ENCODE measurements at places on chromosomes 2 and 18.

GRCh38 chr18:56083523-56084287, 495.7 kb upstream of the TCF4 start:
- no peak for DNase-seq

- no peak for DNase-seq
These were observed 91.3 kb downstream of the ZNF804A start for GRCh38 chr2:184689638-184690037.

GRCh38 chr2:11784747-11785610, 38.5 kb downstream of the LPIN1 start:
- no peak for DNase-seq

DNA sequence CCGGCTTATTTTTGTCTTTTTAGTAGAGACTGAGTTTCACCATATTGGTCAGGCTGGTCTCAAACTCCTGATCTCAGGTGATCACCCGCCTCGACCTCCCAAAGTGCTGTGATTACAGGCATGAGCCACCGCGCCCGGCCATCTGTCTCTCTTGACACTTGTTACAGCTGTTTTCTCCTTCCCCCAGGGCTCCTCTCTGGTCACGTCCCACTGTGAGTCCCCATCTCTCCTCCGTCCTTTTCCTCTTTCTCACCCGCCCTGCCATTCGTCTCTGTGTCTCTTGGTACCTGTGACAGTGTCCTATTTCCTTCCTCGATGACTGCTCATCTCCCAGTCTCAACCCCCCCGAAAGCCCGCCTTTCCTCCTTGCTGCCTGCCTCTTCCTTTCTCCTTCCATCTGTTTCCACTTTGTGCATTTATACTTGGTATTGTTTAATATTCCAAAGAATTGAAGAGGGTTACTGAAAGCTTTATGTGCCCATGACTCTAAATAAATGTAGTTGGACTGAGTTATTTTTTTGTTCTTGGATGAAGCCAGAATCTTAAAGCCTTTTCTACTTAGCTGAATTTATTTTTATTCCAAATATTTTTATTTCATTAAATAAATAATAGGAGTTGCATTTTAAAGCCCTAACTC, 241.5 kb downstream of the SH3RF3 start:
- DNase-seq, result no peak

GRCh38 chr18:27662537-27662936, 477.4 kb upstream of the CHST9 start:
- DNase-seq, result no peak

- peak; percentile 86 for DNase-seq
These were observed 10.6 kb upstream of the ITGB6 start for GRCh38 chr2:160210599-160211138.
